ENCODE measurements at places on chromosomes 6 and 20.

DNA sequence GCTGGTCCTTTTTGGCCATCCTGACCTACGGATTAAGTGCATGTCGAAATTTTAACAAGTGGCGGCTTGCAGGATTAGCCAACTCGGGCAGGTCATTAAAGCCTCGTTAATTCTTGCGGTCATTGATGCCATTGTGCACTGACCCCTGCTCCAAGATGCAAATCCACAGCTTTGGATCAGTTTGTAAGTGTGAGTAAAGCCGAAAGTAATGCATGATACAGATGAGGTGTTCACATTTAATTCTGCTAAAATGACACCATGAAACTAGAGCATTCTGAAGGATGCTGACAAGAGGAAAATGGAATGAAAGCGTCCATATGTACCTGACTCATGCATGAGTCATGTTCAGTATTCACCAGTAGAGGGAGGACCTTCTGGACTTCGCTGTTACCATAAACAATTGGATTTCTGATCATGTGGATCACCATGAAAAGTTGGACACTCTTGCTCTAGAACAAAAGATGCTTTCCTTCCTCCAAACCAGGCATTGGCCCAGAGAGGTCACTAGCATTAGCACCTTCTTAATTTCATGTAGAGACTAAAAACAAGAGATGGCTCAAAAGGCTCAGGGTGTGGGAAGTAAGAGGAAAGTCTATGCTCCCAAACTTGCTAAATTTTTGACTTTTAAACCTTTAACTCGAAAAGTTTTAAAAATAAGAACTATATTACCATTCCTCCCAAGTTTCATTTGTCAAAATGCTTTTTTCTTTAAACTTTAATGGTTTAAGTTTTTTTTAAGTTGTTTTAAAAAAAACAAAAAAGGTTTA lies 48.0 kb downstream of the MUC22 start:
- no peak overlapping the region for H3K27ac ChIP-seq
- no peak for DNase-seq
- no peaks in the 10 kb centered on the region for H3K4me1 ChIP-seq
- peaks cover 4% of the 10 kb centered on the region for H3K27me3 ChIP-seq

- no peak overlapping the region for H3K4me3 ChIP-seq
- no peak overlapping the region for H3K27ac ChIP-seq
- H3K4me1 ChIP-seq: no peaks in the 10 kb centered on the region
These were observed 342.3 kb downstream of the C6orf118 start for GRCh38 chr6:164967102-164967501.

- no peaks in the 10 kb centered on the region for H3K27me3 ChIP-seq
- H3K4me3 ChIP-seq: no peak overlapping the region
- DNase-seq: no peak
These were observed 10.9 kb downstream of the C6orf132 start for GRCh38 chr6:42131531-42131930.

DNA sequence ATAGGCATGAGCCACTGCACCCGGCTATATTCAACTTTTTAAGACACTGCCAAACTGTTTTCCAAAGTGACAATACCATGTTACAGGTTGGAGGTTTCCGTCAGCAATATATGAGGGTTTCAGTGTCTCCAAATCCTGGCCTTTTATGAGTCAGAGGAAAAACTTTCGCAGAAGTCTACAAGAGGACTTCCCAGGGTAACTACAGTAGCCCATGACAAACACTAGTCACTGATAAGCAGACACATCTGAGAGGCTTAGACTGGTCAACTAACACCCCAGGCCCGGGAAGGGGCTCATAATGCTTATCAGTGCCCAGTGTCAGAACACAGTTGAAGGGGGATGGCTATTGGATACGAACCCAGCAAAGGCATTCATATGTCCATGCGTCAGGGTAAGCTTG lies 85.4 kb downstream of the SOX4 start:
- no peak overlapping the region for H3K27ac ChIP-seq
- H3K4me1 ChIP-seq: no peaks in the 10 kb centered on the region
- no peaks in the 10 kb centered on the region for H3K27me3 ChIP-seq

GRCh38 chr6:168155193-168155592 lies 76.2 kb upstream of the FRMD1 start:
- no peak overlapping the region for H3K27ac ChIP-seq
- DNase-seq: no peak
- H3K27me3 ChIP-seq: no peaks in the 10 kb centered on the region
- no peaks in the 10 kb centered on the region for H3K36me3 ChIP-seq

All from heart right ventricle (tissue), 16 donors.